ENCODE measurements at places on chromosomes 2 and 18.

GRCh38 chr2:205929246-205929942 lies 156.6 kb downstream of the INO80D start:
- DNase-seq, result no peak

- peak; percentile 52 for DNase-seq
Measured at GRCh38 chr2:33085646-33086045, 138.9 kb downstream of the LTBP1 start.

- no peak for DNase-seq
Measured at GRCh38 chr18:8706791-8707555, 1.6 kb downstream of the MTCL1 start.

GRCh38 chr2:20061476-20061875 lies 10.0 kb upstream of the LAPTM4A start:
- peak; percentile 62 for DNase-seq

- no peak for DNase-seq
Measured at GRCh38 chr2:133432778-133433177, 135.5 kb downstream of the NCKAP5 start.

- DNase-seq, result no peak
Measured at GRCh38 chr2:171550613-171551012, 28.3 kb downstream of the CYBRD1 start.

GRCh38 chr2:156933645-156934225 lies 323.8 kb upstream of the GALNT5 start:
- no peak for DNase-seq

- DNase-seq, result no peak
Measured at GRCh38 chr2:131148426-131148825, 43.3 kb downstream of the PLEKHB2 start.

DNA sequence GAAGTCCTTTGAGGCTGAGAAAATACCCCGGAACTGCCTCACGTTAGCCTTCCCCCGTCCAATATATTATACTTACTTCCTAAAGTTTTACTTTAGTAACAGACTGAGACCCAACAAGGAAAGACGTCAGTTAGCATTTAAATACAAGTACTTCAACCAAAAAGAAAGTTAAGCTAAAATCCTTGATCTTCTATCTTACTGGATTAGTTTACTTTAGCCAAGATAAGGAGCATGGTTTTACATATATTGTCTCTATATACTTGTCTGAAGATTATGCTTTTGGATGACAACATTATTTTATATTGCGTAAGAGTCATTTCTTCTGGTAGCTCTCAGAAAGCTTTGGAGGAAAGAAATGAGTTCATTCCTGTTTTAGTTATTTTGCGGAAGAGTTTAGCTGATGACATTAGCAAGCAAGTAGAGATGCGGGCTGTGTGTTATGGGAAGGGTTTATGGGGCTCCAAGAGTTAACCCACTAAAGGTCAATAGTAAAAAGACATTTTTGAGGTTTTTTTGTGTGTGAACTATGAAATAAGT lies 532.9 kb downstream of the ZNF516 start:
- DNase-seq, result no peak

DNA sequence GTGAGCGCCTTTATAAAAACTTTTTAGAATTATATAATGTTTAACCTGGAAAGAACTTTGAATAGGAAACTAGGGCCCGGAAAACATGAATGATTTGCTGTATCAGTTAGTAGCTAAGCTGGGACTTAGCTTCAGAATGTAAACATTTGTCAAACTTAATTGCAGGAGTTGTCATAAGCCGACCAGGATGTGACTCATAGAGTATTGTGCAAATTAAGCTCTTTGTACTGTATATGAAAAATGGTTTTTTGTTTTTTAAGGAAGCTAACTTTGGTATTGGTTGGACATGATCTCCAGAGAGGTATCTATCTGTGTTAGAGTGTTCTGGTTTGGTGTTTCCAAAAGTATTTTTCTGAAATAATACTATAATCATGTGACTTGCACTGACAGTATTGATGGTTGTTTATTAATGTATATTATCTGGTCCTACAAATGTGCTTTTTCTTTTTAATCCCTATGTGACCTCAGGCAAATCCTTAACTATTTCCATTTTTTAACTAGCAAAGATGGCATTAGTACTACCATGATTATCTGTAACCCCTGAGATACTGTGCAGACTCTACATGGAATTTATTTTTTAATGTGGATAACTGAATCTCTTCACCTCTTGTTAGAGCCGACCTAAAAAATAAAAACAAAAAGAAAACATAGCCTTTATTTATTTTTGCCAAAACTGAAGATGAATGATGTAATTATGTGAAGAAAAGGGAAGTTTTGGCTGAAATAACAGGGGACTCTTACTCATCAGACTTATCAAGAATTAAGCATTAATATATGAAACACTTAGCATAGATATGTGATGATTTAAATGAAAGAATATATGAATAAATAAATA lies 11.7 kb downstream of the YIPF4 start:
- DNase-seq, result peak; percentile 49

DNA sequence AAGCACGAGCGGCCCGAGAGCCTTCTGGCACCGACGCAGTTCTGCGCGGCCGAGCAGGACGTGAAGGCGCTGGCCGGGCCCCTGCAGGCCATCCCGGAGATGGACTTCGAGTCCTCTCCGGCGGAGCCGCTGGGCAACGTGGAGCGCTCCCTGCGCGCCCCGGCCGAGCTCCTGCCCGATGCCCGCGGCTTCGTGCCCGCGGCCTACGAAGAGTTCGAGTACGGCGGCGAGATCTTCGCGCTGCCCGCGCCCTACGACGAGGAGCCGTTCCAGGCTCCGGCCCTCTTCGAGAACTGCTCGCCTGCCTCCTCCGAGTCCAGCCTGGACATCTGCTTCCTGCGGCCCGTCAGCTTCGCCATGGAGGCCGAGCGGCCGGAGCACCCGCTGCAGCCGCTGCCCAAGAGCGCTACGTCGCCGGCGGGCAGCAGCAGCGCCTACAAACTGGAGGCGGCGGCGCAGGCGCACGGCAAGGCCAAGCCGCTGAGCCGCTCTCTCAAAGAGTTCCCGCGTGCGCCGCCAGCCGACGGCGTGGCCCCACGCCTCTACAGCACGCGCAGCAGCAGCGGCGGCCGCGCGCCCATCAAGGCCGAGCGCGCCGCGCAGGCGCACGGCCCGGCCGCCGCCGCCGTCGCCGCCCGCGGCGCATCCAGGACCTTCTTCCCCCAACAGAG lies 70.4 kb downstream of the ARHGEF33 start:
- DNase-seq, result peak; percentile 35

DNA sequence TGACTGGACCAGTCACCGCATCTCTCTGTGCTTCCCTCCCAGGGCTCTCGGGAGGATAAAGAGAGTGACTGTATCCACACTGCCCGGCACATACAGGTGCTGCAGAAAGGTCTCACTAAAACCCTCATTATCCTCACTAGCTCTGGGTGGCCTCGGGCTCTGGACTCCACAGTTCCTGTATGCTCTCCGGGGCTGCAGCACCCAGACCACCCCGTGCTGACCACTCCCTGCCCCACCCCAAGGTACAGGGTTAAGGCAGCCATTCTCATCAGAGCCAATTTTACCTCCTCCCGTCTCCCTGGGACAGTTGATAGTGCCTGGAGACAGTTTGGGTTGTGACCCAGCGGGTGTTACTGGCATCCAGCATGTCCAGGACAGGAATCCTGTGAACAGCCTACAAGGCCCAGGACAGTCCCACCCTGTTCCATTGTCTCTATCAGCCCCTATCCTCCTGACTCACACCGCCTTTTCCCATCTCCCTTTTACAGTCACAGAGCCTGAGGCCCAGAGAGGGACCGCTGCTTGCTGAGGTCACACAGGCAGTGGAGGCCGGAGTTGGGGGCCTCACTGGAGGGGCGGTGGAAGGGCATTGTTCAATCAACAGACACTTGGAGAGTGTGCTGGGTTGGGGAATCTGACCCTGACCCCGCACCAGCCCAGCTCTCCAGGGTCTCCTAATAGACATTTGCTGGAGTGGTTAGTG lies 1.7 kb downstream of the ZAP70 start:
- DNase-seq, result no peak

- no peak for DNase-seq
Measured at GRCh38 chr2:1481406-1482252, 68.4 kb downstream of the TPO start.
